ENCODE measurements at places on chromosomes 6 and 20.

- DNase-seq: no peak
These were observed 15.6 kb upstream of the SLC22A1 start for GRCh38 chr6:160106010-160106409.

DNA sequence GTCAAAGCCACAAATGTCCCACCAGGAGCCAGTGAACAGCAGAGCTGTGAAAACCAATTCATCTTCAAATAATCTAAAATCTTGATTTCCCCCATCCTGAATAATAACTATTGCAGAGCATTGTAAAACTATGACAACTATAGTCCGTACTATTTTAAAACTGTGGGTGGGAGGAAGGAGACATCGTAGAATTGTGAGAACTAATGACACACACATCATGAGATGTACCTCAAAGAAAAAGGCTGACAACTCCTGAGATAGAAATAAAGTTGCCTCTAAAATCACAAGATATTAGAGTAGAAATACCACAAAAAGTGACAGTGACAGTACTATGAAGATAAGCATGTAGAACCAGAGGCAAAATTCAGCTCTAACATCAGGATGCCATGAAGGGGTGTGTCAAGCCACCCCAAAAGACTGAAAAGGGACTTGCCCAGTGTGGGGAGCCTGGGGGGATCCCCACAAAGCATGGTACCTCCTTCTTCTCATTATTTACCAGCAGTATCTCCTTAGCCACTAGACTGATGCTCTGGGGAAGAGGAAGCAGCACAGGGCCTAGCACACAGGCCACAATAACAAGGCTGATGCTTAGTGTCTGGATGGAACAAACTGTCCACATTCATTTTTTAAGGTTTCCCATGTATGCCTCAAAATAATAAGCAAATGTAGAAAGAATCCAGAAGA, 13.4 kb downstream of the NAPB start:
- DNase-seq: no peak

GRCh38 chr20:58241766-58242465, 13.5 kb upstream of the ANKRD60 start:
- DNase-seq: no peak

DNA sequence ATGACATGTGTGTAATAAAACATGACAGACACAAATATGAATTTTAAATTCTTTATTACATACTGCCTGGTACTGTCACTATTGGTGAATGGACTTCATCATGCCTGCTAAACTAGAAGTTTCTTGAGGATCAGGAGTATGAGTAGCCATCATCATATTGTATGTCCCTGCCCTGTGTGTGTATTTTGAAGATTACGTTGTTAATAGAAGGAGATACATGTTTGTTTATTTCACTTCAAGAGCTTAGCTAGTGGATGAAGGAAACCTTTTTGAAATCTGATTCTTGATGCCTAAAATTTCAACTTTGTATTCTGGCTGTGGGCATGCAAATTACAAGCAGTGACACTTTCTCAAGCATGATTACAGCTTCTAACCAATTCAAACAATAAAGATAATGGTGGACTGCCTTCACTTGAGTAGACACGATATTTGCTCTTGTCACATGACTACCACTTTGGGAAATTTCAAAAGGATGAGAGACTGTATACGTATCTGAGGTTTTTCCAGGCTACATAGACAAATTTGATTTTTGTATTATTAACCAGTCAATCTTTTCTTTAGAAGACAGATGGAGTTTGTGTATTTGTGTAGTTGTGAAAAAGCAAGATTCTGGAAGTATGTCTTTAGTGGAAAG, 3.5 kb downstream of the TBPL1 start:
- DNase-seq: no peak

DNA sequence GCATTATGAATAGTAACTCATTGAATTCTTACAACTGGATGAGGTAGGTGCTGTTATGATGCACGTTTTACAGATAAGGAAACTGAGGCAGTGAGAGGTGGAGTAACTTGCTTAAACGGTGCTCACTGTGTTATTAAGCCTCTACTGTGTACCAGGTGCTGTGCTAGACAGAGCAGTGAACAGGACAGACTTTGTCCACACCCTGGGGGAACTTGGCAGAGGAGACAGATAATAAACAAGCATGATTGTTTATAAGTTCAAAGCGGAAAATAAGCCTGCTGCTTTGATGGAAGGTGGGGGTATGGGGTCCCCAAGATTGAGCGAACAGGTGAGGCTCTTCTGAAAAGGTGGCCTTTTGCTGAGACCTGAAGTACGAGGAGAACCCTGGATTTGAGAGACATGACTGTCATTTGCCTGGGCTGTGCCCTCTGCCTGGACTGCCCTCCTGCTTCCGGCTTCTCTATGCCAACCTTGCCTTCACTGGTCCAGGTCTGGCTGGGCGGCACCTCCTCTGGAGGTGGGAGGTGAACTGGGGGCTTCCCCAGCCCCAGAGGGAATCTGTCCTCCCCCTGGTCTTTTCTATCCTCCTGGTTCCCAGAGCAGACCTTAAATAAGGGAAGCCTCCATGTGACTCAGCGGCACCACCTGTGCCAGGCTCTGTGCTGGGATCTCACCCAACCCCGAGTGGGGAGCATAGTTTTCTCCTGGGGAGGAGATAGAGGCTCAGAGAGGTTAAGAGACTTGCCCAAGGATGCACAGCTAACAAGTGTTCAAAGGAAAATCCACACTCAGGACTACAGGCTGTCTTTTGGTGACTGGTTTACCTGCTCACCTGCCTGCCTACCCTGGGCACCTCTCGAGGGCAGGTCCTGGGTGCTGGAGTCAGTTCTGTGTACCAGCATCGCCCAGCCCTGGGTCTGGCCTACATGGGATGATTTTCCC, 59.1 kb downstream of the CEBPB start:
- no peak for DNase-seq

- no peak for DNase-seq
These were observed 65.1 kb upstream of the PLEKHG1 start for GRCh38 chr6:150534553-150534952.

DNA sequence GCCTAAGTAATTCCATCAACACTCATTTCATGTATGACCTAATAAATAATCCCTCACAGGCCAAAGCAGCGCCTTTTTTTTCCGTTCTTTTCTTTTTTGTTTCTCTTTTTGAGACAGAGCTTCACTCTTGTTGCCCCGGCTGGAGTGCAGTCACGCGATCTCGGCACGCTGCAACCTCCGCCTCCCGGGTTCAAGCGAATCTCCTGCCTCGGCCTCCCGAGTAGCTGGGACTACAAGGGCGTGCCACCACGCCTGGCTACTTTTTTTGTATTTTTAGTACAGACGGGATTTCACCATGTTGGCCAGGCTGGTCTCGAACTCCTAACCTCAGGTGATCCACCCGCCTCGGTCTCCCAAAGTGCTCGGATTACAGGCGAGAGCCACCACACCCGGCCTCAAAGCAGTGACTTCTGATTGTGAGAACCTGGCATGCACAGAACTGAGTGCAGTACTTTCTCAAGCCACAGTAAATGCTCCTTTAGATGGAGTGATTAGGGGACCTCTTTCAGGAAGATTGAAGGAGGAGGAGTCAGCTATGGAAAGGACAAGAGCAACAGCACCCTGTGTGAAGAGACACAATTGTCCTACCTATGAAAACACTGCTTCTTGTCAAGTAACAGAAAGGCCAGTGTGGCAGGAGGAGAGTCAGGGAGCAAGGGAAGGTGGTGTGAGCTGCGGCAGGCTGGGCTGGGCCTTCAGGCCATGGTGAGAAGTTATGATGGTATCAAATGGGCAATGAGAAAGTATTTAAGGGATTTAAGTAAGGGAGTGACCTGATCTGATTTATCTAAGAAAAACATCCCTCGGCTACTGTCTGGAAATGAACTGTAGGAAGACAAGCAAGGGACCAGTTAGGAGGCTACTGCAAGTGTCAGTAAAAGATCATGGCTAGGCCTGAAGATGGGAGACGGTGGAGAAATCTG, 1.7 kb upstream of the SCAF8 start:
- DNase-seq: no peak

DNA sequence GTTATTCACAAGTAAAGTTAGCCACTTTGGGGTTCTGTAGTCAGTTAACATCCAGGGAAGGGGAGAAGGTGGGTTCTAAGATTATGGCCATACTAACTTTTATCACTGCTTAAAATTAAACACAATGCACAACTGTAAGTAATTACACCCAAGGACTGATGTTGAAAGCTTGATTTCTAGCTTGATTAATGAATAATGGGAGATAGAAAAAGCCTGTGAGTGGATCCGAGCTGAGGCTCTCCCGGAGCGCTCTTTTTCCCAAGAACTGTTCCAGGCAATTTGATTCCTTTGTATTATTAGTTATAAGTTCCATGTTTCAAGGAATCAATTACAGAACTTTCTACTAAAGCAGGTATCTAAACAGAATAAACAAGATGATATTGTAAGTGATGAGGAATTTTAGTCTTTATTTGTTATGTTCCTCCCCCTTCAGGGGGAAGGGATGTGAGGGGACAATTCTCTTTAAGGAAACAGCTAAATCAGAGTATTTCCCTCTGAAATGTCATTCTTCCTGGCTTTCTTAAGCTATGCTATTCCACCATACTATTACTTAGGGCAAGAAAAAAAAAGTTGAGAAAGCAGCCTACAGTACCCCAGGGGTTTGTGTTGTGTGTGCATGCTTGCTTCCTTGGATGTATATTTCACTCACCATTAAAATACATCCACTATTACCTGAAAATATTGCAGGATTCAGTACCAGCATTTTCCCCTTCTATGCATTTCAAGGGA, 3.8 kb downstream of the TSHZ2 start:
- DNase-seq: no peak
